ENCODE measurements at places on chromosomes 5 and 9.

DNA sequence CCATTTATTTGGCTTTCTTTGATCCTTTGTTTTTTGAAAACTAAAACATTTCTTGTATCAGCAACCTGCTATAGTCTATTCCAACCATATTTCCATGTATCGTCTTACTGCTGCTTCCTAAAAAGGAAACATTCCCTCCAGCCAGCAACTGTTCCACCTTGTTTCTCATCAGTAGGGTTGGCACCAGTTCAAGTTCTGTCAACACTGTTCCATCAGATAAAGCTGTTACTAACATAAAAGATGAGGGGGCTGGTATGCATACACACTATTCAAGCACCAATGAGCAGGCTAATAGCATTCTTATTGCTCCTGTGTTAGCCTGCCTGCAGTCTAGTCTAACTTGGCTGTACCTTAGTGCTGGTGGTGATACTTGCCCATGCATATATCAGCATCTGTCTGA is 178.3 kb downstream of the CWC27 start:
- DNase-seq: no peak

GRCh38 chr5:6578676-6579343 is 54.0 kb downstream of the NSUN2 start:
- no peak for DNase-seq

DNA sequence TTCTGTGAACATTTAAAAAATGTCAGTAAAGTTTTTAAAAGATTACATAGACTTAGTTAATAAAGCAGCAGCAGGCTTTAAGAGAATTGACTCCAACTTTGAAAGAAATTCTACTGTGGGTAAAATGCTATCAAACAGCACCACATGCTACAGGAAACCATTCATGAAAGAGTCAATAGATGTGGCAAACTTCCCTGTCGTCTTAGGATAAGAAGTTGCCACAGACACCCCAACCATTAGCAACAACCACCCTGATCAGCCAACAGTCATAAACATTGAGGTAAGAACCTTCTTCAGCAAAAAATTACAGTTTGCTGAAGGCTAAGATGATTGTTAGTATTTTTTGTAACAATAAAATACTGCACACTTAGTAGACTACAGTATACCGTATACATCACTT is 278.2 kb downstream of the CSNK1G3 start:
- peak; percentile 54 for DNase-seq

DNA sequence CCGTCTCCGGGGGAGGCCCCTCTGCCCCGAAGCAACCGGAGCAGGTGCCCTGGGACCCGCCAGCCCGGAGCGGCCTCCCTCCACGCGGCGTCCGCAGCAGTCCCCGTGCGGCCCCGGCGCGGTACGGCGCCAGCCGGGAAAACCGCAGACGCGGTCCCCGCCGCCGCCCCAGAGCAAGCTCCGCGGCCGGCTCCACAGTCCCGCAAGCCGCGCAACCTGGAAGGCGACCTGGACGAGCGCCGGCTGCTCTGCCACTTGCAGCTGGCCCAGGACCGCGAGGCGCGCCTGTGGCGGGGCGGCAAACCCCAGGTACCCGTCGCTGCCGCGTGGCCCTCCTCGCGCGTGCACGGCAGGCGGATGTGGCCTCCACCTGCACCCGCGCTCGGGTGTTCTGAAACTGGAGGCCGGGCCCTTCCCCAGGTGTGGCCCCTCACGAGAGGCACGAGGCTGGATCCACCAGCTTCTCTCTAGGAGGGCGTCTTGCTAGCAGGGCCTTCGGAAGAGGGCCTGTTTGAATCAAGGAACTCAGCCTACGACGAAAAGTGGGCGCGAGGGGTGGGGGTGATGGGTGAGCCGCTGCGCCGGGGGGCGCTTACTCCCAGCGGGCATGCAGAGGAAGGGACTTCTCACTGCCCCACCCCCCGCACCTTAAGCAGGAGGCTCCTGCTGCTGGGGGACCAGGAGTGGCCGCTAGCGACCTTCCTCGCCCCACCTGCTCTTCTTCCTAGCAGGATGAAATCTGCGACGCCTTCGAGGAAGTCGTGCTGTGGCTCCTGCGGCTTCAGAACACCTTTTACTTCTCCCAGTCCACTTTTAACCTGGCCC is 602 bp downstream of the CCNI2 start:
- no peak for DNase-seq

DNA sequence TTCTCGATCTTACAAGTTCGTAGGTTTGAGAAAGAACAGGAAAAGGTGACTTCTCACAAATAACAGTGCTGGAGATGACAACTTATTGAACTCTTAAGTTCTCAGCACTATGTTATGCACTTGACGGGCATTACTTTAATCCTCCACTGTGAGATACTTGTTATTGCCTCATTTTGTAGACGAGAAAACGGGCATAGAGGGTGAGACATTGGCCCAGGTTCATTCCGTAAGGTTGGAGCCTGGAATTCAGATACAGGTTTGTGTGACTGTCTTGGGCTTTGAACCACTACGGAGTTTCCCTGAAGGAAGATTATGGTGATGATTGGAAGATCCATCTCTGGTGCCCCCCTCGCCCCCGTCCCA is 657 bp downstream of the MAT2B start:
- DNase-seq: no peak

GRCh38 chr9:131421691-131422090 is 27.8 kb downstream of the PRRC2B start:
- DNase-seq: no peak

DNA sequence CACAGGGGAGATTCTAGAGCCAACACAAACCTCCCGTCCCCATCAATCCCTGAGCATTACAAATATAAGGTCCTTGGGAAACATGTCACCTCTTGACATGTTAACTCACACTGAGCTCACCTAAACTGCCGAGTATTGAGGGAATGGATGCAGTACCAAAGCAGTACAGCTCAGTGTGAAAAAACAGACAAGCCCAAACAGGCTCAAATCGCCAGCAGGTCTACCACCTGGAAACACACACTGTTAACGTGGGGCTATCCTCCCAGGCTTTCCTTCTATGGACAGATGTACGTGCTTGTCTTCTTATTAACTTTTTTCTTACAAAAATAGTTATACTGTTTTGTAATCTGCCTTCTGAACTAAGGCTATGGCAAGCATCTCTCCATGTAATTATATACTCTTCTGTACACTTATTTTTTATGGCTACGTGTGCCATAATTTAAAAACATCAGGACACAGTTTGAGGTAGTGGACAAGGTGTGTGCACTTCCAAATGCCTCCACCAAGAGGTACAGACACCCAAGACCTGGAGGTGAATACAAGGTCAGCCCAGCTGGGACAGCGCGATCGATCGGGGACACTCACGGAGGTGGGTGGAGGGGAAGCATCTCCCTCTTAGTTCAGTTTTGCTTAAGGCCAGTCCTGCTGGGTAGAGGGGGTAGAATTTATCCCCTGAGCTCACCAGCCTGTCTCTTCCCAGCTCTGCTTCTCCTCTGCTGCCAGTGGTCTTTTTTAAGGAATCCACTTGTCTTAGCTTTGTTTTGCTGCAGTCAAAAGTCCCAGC is 76.5 kb downstream of the DAP start:
- DNase-seq: no peak

DNA sequence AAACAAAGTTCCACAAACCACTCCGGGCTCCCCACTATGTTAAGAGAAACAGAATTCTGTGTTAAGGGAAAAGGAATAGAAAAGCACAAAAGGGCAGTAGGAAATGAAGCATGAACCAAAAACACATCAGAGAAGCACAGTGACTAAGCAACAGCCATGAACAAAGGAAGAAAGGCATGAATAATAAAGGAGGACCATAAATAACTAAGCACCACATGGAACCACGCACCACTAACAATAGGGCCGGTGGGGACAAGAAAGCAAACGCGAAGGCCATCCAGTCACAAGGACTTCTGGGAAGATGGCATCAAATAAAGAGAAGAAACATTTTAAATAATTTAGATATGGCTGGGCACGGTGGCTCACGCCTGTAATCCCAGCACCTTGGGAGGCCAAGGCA is 18.0 kb downstream of the PRUNE2 start:
- no peak for DNase-seq

DNA sequence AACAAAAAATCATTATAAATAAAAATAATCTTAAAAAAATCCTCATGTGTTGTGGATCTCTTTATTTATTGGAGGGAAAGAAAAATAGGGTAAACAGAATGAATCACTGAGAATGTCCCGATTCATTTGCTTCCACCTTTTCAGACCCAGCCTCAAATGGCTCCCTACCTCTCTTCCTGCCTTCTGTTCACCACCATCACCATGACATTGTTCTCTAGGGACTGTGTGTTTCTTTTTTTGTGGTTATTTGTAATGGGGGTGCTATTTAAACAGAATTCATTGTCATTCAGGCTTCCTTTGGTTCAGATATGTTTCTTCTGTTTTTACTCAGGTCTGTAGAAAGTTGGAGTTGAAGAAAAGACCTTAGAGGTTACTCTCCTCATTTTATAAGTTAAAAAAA is 198.2 kb downstream of the KIF4B start:
- no peak for DNase-seq

- DNase-seq: no peak
Observed at GRCh38 chr5:158159621-158160020, 300.7 kb upstream of the CLINT1 start.

- DNase-seq: no peak
Observed at GRCh38 chr5:94196953-94197352, 421.5 kb downstream of the KIAA0825 start.

Measured in CMK (cell line).